Panc1 (cell line): ENCODE measurements at places on chromosomes 2 and 18. TPM values are rescaled to one million over a fixed set of nuclear protein-coding genes. Genes with fewer than 3 reads are reported as not detected.

- no peak for DNase-seq
Observed at GRCh38 chr2:112867701-112868631, 31.4 kb upstream of the IL1B start.

Gene LRRTM4
- 0.23 TPM for total RNA-seq

Gene CNRIP1
- total RNA-seq, result not detected

Gene SFTPB
- 5.6 TPM for total RNA-seq

Gene SP9
- not detected for total RNA-seq
